NCI-H1436 treated with DMSO at 0.1 percent for 48 hours (cell line): ENCODE measurements at places on chromosomes 3 and 15.

DNA sequence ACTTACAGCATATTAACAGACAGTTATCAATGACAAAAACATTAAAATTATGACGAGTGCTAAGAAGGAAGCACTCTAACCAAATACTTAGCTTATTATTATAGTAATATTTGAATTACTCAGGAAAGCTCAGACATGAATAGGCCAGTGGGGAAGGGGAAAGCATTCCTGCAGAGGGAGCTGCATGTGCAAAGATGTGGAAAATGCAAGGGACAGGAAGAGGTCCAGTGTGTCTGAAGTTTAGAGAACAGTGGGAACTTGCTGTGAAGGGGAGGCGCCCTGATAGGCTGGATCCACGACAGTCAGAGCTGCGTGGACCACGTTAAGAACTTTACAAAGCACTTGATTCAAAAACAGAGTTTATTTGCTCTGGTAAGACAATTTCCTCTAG is 1.2 kb upstream of the SPICE1 start:
- no peak for DNase-seq

- no peak for DNase-seq
Observed at GRCh38 chr15:98737159-98737558, 88.8 kb downstream of the IGF1R start.

- no peak for DNase-seq
Observed at GRCh38 chr3:186825294-186825821, 17.2 kb upstream of the ADIPOQ start.

- no peak for DNase-seq
Observed at GRCh38 chr3:68017069-68017468, 362.7 kb upstream of the SUCLG2 start.

DNA sequence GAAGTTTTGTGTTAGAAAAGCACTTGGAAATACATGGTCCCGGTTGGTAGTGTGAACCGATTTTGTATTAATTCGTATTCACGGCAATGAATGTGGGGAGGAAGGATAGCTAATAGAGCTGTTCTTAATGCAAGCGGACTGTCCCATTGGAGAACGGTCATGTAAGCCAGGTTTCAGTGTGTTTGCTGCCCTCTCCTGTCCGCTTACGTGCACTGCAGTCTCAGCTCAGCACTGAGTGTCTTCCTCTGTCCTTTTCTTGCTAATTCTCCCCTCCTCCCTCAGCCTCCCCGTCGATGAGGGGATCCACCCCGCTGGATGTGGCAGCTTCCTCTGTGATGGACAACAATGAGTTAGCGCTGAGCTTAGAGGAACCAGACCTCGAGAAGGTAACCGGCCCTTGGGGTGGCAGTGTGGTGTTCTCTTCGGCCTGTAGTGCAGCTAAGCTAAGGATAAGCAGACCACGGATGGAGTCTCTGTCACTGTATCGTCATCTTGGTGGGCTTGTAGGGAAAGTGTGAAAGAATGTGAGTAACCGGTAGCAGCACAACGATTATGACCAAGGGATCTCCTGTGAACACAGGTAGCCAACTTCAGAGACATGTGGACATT is 267.5 kb upstream of the CHRM5 start:
- DNase-seq = no peak

- DNase-seq = no peak
Observed at GRCh38 chr15:65062726-65063125, 5.1 kb downstream of the RASL12 start.

DNA sequence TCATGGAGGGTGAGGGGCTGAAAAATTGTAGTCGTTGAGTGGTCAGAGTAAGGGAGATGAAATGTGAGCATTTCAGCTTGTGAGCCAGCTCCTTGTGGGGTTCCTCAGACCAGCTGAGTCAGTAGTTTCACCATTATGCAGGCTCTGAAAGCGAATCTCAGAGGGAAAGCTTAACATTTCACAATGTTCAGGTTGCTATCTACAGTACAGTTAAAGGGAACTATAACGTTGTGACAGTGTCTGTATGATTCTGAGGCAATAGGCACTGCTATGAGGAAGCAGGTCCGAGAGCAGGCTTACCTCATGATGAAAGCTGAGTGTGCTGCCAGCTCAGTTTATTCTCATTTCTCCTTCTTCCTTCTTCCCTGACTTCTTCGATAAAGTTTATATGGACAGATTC is 469.6 kb downstream of the EDEM1 start:
- no peak for DNase-seq

- DNase-seq = no peak
Observed at GRCh38 chr15:62606376-62607113, 436.0 kb upstream of the TPM1 start.
